Neural progenitor cell (in vitro differentiated cells): ENCODE measurements at places on chromosomes 5 and 9.

DNA sequence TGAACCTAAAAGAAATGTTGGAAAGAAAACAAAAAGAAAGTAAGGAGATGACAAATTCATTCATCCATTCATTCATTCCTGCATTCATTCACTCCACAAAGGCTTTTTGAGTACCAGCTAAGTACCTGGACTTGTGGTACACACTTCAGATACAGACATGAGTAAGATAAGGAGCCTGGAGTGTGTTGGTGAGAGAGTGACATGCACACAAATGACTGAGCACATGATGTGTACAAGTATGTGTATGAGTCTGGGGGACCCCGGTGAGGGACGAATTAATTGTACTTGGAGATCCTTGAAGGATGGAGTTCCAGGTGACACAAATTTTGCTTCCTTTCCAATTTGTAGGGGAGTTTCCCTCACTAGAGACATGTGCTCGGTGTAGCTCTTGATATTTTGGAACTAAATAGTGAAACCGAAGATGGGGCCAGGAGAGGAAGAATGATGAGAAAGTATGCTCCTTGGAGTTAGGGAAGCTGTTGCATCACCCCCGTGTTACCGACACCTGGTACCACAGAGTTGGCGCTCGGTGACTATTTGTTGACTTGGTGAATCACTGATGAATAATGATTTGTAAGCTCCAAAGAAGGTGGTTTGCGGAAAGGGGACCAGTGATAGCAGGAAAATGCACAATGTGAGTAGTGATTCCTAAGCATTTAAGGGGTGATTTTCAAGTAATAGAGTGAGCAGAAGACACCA lies 509.8 kb downstream of the CCDC171 start:
- DNase-seq = no peak

DNA sequence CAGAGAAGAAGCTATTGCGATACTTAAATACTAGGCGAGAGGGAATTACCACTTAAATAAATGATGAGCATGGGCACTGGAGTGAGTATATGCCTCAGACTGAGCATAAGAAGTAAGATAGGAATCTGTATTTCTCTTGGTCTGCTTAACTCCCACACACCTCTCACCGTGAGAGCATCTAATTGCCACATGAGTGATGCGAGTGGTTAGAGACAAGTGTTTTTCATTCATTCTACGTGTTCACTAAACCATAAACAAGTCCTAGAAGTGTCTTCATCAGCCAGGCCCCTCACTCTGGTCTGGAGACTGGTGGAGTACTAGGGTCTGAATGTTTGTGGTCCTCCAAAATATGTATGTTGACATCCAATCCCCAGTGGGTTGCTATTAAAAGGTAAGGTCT lies 150.2 kb upstream of the SLC12A2 start:
- no peak for DNase-seq

GRCh38 chr5:96067894-96068614 lies 106.4 kb upstream of the ELL2 start:
- no peak for DNase-seq

GRCh38 chr5:132500931-132501628 lies 10.5 kb upstream of the IRF1 start:
- DNase-seq = peak; percentile 79

GRCh38 chr9:61665330-61665751 lies 475.5 kb downstream of the SPATA31A7 start:
- DNase-seq = no peak

- DNase-seq = no peak
These were observed 197.8 kb downstream of the HSPA4 start for GRCh38 chr5:133249593-133249992.

GRCh38 chr5:68253624-68254585 lies 38.3 kb downstream of the PIK3R1 start:
- no peak for DNase-seq

DNA sequence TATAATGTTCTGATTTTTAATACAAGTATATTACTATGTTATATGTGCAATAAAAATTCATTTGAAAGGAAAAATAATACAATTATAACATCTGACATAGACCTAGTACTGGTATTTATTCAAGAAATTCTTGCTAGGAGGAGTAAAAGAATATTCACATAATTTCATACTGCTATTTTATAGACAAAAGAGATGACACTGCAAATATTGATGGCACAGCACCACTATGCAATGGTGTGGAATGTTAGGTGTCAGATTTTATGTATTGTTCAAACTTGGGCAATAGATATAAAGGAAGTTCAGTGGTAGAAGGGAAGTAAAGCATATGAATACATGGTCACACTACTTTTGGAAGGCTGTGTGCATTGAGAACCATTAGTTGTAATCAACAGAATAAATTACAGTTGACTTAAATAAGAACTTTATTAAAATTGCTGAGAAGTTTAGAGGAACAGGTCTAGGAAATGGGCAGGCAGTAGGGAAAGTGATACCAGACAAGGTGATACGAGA lies 143.9 kb downstream of the OR2K2 start:
- no peak for DNase-seq

GRCh38 chr5:96781031-96781971 lies 26.4 kb downstream of the ERAP1 start:
- no peak for DNase-seq

DNA sequence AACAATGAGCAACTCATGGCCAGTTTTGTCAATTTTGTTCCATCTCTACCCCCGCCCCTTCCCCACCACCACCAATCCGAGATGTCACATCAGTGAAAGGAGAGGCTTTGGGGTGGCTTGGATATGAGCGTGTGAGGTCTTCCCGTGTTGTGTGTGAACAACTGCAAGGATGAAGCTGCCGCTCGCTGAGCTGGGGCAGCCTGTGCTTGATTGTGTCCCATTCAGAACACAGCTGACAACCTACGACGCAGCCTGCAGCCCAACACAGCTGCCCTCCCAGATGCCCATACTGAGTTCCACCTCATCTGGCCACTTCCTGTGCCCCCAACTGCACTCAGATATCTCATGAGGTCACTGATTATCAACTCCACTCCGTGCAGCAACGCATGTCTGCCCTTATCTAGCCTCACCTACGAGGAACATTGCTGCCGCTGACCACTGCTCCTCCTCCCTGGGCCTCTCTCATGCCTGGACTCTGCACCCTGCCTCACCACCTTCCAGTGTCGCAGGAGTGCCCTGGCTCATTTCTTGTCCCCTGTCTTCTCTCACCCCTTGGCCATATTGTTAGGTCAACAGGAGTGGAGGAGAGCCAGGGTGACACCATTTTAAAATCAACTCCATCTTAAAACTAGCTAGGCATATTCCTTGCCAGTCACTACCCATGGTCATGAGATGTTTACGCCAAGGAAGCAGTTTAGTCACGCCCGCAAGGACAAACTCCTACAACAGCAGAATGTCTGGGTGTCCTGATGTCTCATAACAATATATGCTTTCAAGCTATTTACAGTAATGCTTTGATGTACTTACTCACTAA lies 7.3 kb upstream of the IL4 start:
- DNase-seq = no peak

- DNase-seq = no peak
These were observed 63.5 kb upstream of the BARX1 start for GRCh38 chr9:94018628-94019027.

- no peak for DNase-seq
These were observed 71.3 kb downstream of the NDFIP1 start for GRCh38 chr5:142179776-142180387.

DNA sequence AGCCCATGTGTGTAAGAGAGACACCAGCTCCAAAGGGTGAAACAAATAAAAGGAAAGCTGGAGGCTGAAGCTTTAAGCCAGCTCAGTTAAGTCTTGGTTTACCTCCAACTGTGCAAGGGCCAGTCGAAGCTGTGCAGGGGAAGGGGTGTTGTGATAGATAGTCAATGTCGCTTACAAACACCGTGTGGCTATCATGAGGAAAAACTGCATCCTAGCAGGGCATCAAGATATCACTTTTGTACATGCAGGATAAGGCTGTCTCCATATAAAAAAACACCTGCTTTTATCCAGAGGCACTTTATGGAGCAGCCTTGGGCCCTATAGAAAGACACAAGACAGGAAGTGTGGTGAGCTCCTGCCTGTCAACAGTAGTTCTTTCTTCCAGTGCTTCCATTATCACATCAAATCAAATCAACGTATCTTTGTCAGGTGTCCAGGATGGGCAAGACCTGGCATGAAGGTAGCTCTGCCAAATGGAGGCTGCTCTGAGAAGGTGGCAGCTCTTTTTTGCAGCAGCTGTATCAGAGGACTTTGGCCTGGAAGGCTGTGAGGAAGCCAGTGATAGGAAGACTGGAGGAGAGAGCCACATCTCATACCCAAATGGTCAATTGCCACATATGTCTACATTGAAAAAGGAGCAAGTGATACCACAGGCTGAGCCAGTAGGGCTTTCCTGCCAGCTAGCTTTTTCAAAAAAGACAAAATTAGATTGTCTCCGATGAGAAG lies 29.3 kb upstream of the SELENOP start:
- DNase-seq = no peak
